ENCODE measurements at places on chromosomes 12 and 14.

- H3K27ac ChIP-seq, result peak overlapping the region; percentile 26
- no peak for DNase-seq
- peaks cover 5% of the 10 kb centered on the region for H3K4me1 ChIP-seq
- no peaks in the 10 kb centered on the region for H3K27me3 ChIP-seq
- no peak overlapping the region for H3K4me3 ChIP-seq
These were observed 150.4 kb upstream of the FAR2 start for GRCh38 chr12:28998662-28999120.

DNA sequence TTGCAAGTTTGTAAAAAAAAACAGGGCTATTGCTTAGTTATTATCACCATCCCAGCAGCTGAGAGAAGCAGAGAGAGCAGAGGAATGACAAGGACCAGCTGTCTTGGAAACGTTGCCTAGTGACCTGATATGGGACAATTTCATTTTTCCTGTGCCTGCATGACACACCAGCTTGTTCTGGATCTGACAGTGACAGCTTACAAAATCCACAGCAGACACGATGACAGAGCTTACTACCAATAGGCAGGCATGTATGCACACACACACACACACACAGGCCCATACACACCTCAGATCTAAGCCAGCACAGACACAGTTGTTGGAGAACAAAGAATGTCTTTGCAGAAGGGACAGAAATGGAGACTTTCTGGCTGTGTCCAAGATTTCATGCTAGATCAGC is 25.4 kb downstream of the HSPB8 start:
- DNase-seq, result no peak
- peaks cover 19% of the 10 kb centered on the region for H3K4me1 ChIP-seq

DNA sequence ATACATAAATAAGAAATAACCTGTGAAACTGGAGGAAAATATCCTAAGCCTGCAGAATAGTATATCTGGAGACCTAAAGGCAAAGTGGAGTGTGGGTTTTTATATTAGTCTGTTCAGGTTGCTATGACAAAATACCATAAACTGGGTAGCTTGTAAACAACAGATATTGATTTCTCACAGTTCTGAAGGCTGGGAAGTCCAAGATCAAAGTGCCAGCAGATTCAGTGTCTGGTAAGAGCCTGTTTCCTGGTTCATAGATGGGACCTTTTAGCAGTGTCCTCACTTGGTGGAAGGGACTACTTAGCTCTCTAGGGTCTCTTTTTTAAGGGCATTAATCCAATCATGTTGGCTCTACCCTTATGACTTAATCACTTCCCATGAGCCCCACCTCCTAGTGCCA is 25.4 kb upstream of the NEDD1 start:
- no peaks in the 10 kb centered on the region for H3K4me1 ChIP-seq
- H3K36me3 ChIP-seq, result no peaks in the 10 kb centered on the region
- no peak overlapping the region for H3K27ac ChIP-seq
- H3K4me3 ChIP-seq, result no peak overlapping the region
- H3K27me3 ChIP-seq, result peaks cover 6% of the 10 kb centered on the region
- no peak for DNase-seq

DNA sequence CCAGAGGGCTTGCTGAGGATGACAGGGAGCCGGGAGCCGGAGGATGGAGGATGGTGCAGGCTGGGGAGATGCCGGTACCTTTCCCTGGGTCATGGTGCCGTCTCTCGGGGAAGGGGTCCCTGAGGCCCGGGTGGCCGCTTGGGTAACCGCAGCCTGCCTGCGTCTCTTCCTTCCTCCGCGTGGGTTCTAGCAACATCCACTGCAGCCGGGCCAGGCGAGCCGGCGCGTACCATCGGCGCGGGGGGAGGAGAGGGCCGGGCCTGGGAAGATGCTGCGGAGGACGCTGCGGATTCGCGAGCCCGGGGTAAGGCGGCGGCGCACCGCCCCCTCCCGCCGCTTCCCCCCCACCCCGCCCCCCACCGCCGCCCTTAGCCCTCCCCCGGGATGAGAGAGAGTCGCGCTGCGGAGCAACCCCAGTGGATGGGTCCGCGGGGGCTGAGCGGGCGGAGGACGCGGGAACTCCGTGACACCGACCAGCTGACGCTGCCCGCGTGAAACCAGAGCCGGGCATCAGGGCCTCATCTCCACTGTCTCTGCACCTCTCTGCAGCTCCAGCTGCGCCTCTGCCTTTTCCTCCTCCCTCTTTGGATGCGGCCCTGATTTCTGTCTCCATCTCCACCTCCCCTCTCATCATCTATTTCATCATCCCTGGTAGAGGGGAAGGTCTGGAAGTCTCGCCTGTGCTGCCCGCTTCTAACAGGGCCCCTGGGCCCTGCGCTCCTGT is at the start of gene FAIM2:
Gene FAIM2, minus strand, starts transcription at position 201 of the 724 bp plus-strand sequence. Its CDS starts 108 bp downstream, at position 93.
- no peaks in the 10 kb centered on the region for H3K36me3 ChIP-seq
- H3K4me3 ChIP-seq, result peak within 1 kb of the TSS; percentile 85
- peak within 1 kb of the TSS; percentile 56 for H3K27ac ChIP-seq

DNA sequence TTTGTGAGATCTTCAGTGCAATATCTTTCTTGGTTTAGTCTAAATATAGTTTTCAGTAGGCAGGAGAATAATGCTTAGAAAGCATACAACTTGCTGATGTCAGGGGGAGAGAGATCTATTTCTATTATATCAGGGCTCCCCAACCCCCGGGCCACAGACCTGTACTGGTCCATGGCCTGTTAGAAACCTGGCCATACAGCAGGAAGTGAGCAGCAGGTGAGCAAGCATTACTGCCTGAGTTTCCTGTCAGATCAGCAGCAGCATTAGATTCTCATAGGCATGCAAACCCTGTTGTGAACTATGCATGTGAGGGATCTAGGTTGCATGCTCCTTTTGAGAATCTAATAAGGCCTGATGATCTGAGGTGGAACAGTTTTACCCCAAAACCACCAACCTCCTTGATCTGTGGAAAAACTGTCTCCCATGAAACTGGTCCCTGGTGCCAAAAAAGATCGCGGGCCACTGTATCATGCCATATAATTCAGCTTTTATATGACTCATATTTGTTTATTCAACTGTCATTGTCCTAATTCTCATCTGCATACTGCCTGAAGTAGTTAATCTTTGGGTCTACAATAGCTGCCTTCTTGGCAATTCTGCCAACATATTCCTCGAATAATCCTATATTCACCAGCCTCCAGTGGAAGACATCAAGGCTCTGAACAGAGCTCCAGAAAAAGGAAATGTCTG is 163.6 kb upstream of the DYRK2 start:
- H3K4me1 ChIP-seq, result peaks cover 22% of the 10 kb centered on the region
- H3K27ac ChIP-seq, result peak overlapping the region; percentile 73
- H3K36me3 ChIP-seq, result peaks cover 7% of the 10 kb centered on the region
- no peak for DNase-seq
- H3K27me3 ChIP-seq, result no peaks in the 10 kb centered on the region

DNA sequence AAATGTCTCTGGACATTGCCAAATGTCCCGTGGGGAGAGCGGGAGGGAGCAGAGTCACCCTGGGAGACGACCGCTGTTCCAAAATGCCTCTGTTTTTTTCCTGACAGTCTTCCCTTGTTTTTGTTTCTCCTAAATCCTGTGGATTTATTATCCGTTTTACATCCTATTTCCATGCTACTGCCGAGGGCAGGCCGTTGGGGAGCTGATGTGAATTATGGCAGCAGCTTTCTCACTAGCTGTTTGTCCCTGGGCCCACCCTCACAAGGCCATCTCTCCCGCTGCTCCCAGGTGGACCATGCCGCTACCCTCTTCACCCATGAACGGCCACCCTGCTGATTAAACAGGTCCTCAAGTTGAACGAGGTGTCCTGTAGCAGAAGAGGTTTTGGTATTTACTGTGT is 55.2 kb downstream of the FBXL14 start:
- H3K27me3 ChIP-seq, result peaks cover 24% of the 10 kb centered on the region
- no peaks in the 10 kb centered on the region for H3K4me1 ChIP-seq
- no peak overlapping the region for H3K4me3 ChIP-seq
- no peak for DNase-seq
- H3K36me3 ChIP-seq, result peaks cover 18% of the 10 kb centered on the region
- no peak overlapping the region for H3K27ac ChIP-seq

- no peak for DNase-seq
- H3K4me1 ChIP-seq, result peaks cover 34% of the 10 kb centered on the region
- peak overlapping the region; percentile 96 for H3K4me3 ChIP-seq
- H3K27ac ChIP-seq, result peak overlapping the region; percentile 99
- H3K36me3 ChIP-seq, result no peaks in the 10 kb centered on the region
These were observed 3.6 kb downstream of the TNS2 start for GRCh38 chr12:53053218-53054111.

DNA sequence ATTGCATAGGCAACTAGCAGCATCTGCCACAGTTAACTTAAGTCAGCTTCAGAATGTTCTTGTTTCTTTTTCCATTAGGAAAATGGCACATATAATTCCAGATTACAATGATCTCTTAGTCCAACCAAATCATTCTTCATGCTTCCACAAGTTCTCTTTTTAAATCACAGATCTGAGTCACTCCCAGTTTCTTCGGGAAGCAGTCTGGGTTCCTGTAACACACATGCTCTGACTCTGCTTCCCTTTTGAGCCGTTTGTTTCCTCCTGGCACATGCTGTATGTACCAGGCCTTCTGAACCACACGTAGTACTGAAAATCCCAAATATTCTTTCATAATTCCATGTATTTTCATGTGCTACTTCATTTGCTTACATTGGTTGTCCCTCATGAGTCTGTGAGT is 388.8 kb upstream of the PDE3A start:
- peaks cover 15% of the 10 kb centered on the region for H3K27me3 ChIP-seq
- DNase-seq, result no peak
- H3K27ac ChIP-seq, result no peak overlapping the region
- H3K4me3 ChIP-seq, result no peak overlapping the region
- H3K4me1 ChIP-seq, result no peaks in the 10 kb centered on the region
